Activated gamma-delta T cell treated with Interleukin-2 at 50 U/mL for 16 hours (primary cell): ENCODE measurements at places on chromosomes 4 and X.

DNA sequence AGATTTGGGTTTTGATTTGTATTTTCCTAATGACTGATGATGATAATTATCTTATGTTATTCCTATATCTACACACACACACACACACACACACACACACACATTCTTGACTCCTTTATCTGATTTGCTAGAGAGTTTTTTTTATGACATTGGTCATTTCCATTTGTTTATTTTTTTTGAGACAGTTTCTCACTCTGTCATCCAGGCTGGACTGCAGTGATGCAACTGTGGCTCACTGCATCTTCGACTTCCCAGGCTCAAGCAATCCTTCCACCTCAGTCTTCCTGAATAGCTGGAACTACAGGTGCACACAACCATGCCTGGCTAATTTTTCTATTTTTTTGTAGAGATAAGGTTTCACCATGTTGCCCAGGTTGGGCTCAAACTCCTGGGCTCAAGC, 6.7 kb downstream of the ZNF81 start:
- DNase-seq, result no peak

DNA sequence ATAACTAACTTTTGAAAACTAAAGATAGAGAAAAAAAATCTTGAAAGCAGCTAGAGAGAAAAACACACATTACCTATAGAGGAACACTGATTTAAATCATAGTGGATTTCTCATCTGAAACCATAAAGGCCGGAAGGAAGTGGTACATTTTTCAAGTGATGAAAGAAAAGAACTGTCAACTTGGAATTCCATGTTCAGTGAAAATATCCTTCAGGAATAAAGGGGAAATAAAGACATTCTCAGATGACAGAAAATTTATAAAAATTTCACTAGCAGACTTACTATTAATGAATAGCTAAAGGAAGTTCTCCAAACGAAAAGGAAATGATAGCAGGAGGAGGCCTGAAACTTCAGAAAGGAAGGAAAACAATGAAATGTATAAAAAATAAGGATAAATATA, 7.6 kb upstream of the JADE3 start:
- DNase-seq, result no peak

- no peak for DNase-seq
Observed at GRCh38 chr4:74941123-74941522, 8.2 kb downstream of the PARM1 start.

DNA sequence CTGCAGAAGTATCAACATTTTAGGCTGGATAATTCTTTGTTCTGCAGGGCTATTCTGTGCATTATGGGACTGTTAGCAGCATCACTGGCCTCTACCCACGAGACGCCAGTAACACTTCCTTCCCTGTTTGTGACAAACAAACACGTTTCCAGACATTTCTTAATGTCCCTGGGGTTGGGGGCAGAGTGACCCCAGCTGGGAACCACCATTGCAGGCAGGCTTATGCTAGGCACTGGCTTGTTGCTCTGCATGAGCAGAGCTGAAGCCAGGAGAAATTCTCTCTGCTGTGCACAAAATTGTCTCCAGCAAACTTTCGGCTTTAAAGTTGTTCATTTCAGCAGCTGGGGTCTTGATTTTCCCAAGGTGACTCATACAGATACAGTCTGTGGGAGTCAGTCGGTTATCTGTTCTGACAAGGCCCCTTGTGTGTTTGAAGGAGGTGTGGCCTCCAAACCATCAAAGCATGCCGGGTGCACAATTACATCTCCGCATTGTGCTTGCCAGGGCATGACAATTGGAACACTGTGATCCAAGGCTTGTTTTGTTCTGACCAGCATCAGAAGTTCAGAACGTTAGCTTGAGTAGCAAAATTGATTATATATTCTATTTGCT, 156.4 kb upstream of the BOD1L1 start:
- no peak for DNase-seq

DNA sequence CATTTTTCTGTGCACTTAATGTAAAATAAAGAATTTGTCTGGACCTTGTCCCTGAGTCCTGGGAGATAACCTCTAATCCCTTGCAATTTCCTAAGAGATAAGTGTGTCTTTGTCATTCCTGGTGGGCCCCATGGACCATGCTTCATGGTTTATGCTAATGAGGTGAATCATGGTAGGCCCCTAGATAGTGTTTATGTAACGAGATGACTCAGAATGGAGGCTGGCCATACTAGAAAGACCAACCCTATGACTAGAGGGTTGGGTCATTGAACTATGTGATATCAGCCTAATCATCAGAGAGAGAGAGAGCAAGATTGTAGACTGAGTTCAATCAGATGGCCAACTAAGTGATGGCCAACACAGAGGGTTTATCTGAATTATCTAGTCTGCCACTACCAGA, 64.2 kb upstream of the NHSL2 start:
- DNase-seq, result no peak

GRCh38 chrX:71105628-71106027, 912 bp downstream of the CXorf65 start:
- no peak for DNase-seq

- DNase-seq, result no peak
Observed at GRCh38 chr4:61376301-61376700, 176.2 kb downstream of the ADGRL3 start.

DNA sequence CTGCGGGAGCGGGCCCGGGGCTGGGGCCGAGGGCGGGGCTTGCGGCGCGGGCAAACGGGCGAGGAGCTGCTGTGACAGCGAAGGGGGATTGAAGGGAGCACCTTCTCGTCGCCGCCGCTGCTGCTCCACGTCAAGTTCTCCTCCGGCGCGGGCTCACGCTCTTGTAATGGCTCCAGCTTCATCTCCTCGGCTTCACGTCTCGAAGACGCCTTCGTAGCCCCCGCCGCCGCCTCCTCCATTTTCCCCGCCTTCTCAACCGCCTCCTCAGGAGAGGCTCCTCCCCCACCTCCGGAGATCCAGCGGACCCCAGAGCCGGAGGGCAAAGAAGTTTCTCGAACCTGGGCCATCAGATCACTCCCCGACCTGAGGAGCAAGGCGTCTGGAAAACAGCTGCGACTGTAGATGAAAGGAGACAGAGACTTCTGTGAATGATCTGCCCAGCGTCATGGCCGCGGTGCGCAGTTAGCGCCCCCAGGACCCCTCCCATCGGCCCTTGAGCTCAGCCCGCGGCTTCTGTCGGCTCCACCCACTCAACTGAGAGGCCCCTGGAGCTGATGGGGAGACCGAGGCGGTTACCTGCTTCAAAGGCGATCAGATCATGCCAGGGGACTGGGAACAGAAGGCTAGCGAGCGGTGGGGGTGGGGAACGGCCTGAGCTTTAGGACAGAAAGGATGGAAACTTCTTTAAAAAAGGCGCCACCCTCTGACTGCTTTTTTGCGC, 895 bp downstream of the USP51 start:
- DNase-seq, result peak; percentile 59

DNA sequence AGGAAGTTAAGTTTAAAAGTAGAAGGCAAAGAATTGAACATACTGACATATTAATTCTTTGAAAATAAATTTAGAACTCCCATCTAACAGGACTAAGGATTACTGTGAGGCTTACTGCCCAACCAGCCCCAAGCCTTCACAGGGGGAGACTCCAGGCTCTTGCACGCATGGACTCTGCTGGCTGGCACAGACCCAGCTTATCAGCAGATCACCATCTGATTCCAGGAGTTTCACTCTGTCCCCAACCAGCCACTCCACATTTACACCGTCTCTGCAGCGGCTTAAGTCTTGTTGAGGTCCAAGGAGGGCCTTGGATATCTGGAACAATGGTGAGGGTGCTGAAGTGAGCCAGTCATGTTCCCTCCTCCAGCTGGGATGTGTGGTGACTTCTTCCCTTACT, 16.4 kb upstream of the OTUD4 start:
- no peak for DNase-seq

GRCh38 chrX:125287282-125287681, 32.4 kb upstream of the TEX13C start:
- no peak for DNase-seq

DNA sequence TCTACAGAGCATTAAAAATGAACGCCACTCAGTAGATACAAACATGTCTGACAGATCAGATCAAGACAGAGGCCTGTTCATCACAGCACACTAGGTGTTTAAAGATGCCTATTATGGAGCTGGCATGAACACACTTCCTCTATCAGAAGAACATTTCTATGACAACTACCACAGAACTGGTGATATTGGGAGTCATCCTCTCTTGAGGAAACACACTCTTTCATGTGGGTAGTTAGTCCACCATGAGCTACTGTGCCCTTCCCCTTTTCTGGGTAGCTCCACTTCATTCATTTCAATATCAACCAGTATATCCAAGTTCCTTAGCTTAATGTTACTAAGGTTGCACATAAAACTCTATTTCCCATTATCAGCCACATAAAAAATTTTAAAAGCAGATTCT, 46.7 kb downstream of the MAOB start:
- DNase-seq, result no peak

DNA sequence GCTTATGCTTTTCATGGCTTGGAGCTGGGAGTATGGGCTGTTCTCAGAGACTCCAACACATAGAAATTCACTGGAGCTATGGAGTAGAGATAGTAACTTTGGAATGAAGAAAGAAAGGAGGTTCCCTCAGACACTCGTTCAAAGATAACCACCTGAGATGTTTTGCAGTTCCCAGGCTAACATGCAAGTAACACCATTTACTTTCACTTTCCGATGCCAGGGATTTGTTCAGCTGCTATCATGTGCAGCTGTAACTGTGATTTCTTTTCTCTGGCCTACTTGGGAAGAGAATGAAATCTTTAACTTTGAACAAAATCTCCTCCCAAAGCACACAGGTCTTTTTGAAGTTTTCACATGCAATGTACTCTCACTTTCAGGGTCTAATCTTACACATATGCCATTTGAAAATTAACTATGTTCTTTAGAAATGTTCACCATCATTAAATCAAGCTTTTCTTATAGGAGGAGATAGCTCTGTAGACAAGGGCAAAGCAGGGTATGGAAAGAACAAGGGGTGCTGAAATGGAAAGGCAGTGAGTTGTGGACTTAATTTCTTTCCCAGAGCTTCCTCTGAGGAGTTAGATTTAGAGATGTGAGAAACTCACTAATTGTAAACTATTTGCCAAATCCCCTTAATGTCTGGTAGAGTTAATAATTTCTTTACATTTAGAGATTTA, 514.3 kb downstream of the PDHA2 start:
- no peak for DNase-seq

- DNase-seq, result no peak
Observed at GRCh38 chrX:64313624-64314023, 81.6 kb downstream of the MTMR8 start.

GRCh38 chr4:102168580-102168979, 176.7 kb downstream of the SLC39A8 start:
- no peak for DNase-seq

GRCh38 chrX:97045470-97045869, 161.8 kb downstream of the RPA4 start:
- DNase-seq, result no peak

GRCh38 chr4:7902101-7902553, 37.5 kb downstream of the AFAP1 start:
- DNase-seq, result no peak
